ENCODE measurements at places on chromosomes 5 and 9. TPM values are rescaled to one million over a fixed set of nuclear protein-coding genes. Genes with fewer than 3 reads are reported as not detected.

GRCh38 chr9:5994493-5994892, 20.9 kb downstream of the RANBP6 start:
- no peak for DNase-seq

- no peak for DNase-seq
Observed at GRCh38 chr9:81513059-81513458, 176.3 kb downstream of the TLE1 start.

GRCh38 chr9:72476617-72477437, 44.6 kb upstream of the TMC1 start:
- DNase-seq: peak; percentile 72

NELFB gene
- total RNA-seq: 70.2 TPM

DNA sequence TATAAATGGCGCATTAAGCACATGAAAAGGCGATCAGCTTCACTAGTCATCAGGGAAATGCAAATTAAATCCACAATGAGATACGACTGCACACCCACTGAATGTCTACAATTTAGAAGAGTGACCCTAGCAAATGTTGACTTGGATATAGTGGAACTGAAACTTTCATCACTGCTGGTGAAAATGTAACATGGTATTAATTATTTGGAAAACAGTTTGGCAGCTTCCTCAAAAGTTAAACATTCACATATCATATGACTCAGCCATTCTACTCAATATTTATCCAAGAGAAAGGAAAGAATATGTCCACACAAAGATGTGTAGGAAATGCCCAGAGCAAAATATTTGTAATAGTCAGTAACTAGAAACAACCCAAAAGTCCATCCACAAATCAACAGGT, 146.5 kb downstream of the LPAR1 start:
- no peak for DNase-seq

TMEM38B gene
- 6.5 TPM for total RNA-seq

POLK gene
- total RNA-seq: 22.1 TPM

Measured in endothelial cell of umbilical vein (primary cell).